Muscle of leg (tissue), 16 donors: ENCODE measurements at places on chromosomes 6 and 20. TPM values are rescaled to one million over a fixed set of nuclear protein-coding genes. Genes with fewer than 3 reads are reported as not detected.
A peak's percentile ranks its signal among the peaks of the same experiment; 100 is the strongest.

Gene PDE10A
- total RNA-seq, result 9.0 TPM

DNA sequence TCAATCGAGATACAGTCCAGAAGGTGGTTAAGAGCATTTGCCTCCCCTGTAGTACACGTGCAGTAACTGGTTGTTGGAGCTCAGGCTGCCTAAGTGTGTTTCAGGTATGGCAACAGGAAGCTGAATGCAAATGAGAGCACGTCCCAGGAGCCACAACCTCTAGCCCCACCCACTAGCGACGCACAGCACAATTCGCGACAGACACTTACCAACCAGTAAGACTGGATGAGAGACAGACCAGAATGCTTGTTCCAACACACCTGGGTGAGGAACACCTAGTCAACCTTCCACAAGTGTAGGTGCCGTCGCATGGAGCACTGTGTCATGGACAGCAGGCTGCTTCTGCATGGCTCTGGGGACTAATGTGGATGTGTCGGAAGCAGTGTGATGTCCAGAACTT, 7.2 kb upstream of the SERPINB1 start:
- DNase-seq, result no peak
- H3K4me1 ChIP-seq, result peaks cover 12% of the 10 kb centered on the region
- H3K27ac ChIP-seq, result no peak overlapping the region
- H3K27me3 ChIP-seq, result no peaks in the 10 kb centered on the region
- no peak overlapping the region for H3K4me3 ChIP-seq
- H3K36me3 ChIP-seq, result no peaks in the 10 kb centered on the region

Gene NHLRC1
- 2.5 TPM for total RNA-seq

- H3K27me3 ChIP-seq, result no peaks in the 10 kb centered on the region
- peak overlapping the region; percentile 32 for H3K27ac ChIP-seq
- H3K36me3 ChIP-seq, result no peaks in the 10 kb centered on the region
- H3K4me1 ChIP-seq, result peaks cover 4% of the 10 kb centered on the region
- peak; percentile 72 for DNase-seq
These were observed 34.6 kb upstream of the LAMA2 start for GRCh38 chr6:128848212-128848935.

- H3K27ac ChIP-seq, result no peak overlapping the region
- no peak overlapping the region for H3K4me3 ChIP-seq
- peaks cover 2% of the 10 kb centered on the region for H3K4me1 ChIP-seq
- no peaks in the 10 kb centered on the region for H3K27me3 ChIP-seq
- DNase-seq, result peak; percentile 59
- H3K36me3 ChIP-seq, result peaks cover 36% of the 10 kb centered on the region
These were observed 22.0 kb downstream of the C6orf89 start for GRCh38 chr6:36907781-36908180.
